Activated naive CD8-positive, alpha-beta T cell treated with anti-CD3 and anti-CD28 coated beads for 36 hours (primary cell): ENCODE measurements at places on chromosomes 2 and 18. TPM values are rescaled to one million over a fixed set of nuclear protein-coding genes. Genes with fewer than 3 reads are reported as not detected.

Gene CTAGE1
- not detected for total RNA-seq

Gene RGPD4
- total RNA-seq = 0.87 TPM

Gene STPG4
- total RNA-seq = not detected

Gene GNLY
- 1.5 TPM for total RNA-seq

Gene DNAJC5G
- not detected for total RNA-seq

Gene TNFAIP6
- not detected for total RNA-seq

Gene FEV
- not detected for total RNA-seq

Gene EIF5B
- 98.7 TPM for total RNA-seq

Gene FAM110C
- 0.14 TPM for total RNA-seq

Gene VAMP5
- 27.9 TPM for total RNA-seq

Gene SKA1
- total RNA-seq = 38.8 TPM

- no peaks in the 10 kb centered on the region for H3K27me3 ChIP-seq
- no peak overlapping the region for H3K4me3 ChIP-seq
- no peak overlapping the region for H3K27ac ChIP-seq
- no peaks in the 10 kb centered on the region for H3K36me3 ChIP-seq
- H3K4me1 ChIP-seq = no peaks in the 10 kb centered on the region
- DNase-seq = no peak
Measured at GRCh38 chr2:70381821-70382220, 80.0 kb upstream of the FAM136A start.

DNA sequence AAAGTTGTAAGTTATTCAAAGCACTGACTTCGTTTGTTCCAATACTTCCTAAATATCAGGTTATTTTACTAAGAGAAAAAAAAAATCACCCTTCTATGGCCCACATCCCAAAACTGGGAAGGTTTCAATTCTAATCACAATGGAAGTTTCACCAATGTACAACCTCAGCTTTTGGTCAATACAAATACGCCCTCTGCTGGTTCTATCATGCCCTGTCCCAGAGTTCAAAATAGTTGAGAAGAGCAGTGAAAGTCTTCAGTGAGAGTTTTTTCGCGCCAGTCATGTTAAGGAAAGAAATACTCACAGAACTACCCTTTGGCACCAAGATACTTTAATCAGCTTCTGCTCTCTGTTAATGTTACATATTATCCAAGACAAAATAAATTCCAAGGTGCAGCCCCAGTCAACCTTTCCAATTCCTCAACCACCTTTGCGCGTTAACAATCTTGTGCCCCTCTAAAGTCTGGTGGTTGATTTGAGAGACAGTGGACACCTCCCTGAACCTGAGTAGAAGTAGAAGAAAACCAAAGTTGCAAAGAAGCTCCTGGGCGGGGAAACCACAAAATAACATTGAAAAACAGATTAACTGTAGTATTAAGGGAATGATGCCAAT, 59.9 kb downstream of the SUMO1 start:
- H3K27ac ChIP-seq = no peak overlapping the region
- H3K4me1 ChIP-seq = peaks cover 12% of the 10 kb centered on the region
- peak; percentile 36 for DNase-seq
- H3K4me3 ChIP-seq = no peak overlapping the region

DNA sequence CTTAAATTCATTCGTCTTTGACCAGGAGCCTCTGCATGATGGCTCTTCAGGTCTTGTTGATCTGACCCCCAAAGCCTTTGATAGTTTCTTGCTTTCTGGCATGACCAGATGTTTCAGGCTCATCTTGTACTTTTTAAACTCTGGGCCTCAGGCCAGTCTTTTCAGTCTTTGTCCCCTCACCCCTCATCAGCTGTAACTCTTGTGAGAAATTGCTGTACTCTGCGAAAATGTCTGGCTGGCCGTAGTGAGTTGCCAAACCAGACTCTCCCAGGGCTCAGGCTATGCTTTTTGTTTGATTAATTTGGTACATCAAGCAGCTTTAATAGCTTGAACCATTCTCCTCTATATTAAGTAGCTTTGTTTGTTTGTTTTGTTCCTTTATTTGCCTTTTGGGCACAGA, 75.9 kb downstream of the BABAM2 start:
- no peak overlapping the region for H3K4me3 ChIP-seq
- H3K36me3 ChIP-seq = peaks cover 50% of the 10 kb centered on the region
- H3K27ac ChIP-seq = peak overlapping the region; percentile 76
- peaks cover 46% of the 10 kb centered on the region for H3K4me1 ChIP-seq

GRCh38 chr2:62660582-62661262, 44.8 kb upstream of the EHBP1 start:
- no peak overlapping the region for H3K27ac ChIP-seq
- H3K36me3 ChIP-seq = no peaks in the 10 kb centered on the region
- no peak overlapping the region for H3K4me3 ChIP-seq
- H3K27me3 ChIP-seq = no peaks in the 10 kb centered on the region

DNA sequence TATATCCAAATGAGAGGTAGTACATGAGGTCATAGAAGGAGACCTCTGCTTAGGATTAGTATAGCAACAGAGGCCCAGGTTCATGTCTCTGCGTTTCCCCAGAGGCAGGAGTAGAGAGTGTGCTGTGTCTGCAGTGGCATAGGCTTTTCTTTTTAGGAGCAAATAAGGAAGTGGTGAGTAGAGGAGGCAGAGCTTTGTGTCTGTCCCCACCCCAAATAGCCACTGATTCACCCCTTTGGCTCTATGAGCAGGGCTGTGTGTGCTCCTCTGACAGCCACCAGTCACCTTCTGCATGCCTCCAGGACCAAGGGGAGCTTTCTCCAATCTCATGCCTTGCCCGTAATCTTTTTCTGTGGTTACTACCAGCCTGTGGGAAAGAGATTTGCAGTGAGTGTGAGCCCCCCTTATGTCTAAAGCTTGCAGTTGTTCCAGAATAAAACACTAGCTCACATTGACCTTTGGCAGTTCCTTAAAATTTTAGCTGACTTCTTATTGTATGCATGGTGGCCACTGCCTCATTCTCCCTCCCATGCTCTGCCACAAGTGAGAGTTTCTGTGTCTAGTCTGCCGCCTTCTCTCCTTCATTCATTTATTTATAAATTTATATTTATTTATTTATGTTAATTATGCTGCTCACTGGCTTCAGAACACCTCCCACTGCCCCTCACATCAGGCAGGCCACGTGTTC, 23.5 kb upstream of the ELAC1 start:
- no peaks in the 10 kb centered on the region for H3K4me1 ChIP-seq
- DNase-seq = no peak
- peaks cover 24% of the 10 kb centered on the region for H3K36me3 ChIP-seq
- H3K4me3 ChIP-seq = no peak overlapping the region

DNA sequence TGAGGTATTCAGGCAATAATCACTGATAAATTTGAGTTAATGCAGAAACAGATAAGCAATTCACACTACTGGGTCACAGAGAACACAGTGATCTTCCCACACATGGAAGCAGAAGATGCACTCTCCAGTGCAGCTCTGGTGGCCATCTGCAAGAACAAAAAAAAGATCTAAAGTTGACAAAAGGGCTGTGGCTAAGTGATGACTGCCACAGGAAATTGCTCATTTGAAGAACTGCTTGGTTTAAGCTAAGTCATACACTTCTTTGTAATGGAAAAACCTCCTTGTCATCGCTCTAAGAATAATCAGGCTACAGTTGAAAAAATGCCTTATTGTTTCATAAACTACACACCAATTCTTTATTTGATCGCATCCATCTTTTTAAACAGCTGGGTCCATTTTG, 115.1 kb downstream of the DTNB start:
- peak; percentile 43 for DNase-seq
- H3K27ac ChIP-seq = peak overlapping the region; percentile 78
- no peak overlapping the region for H3K4me3 ChIP-seq
- H3K27me3 ChIP-seq = no peaks in the 10 kb centered on the region
- H3K36me3 ChIP-seq = peaks cover 18% of the 10 kb centered on the region
- H3K4me1 ChIP-seq = peaks cover 44% of the 10 kb centered on the region

GRCh38 chr2:217054791-217055190, 194.9 kb upstream of the TNP1 start:
- DNase-seq = no peak
- H3K4me3 ChIP-seq = no peak overlapping the region
- H3K27me3 ChIP-seq = peaks cover 22% of the 10 kb centered on the region
- H3K27ac ChIP-seq = no peak overlapping the region
- H3K36me3 ChIP-seq = no peaks in the 10 kb centered on the region
- no peaks in the 10 kb centered on the region for H3K4me1 ChIP-seq

GRCh38 chr18:12015416-12016062, 34.2 kb downstream of the IMPA2 start:
- H3K27ac ChIP-seq = no peak overlapping the region
- H3K27me3 ChIP-seq = no peaks in the 10 kb centered on the region
- DNase-seq = no peak
- H3K4me3 ChIP-seq = no peak overlapping the region
- H3K36me3 ChIP-seq = no peaks in the 10 kb centered on the region

DNA sequence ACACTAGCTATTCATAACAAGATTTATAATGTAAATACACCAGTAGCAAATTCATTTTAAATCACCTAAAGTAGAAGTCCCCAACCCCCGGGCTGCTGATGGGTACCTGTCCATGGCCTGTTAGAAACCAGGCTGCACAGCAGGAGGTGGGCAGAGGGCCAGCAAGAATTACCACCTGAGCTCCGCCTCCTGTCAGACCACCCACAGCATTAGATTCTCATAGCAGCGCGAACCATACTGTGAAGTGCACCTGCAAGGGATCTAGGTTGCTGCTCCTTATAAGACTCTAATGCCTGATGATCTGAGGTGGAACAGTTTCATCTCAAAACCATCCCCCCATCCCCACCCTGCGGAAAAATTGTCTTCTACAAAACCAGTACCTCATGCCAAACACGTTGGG, 71.3 kb downstream of the KANSL1L start:
- no peak overlapping the region for H3K4me3 ChIP-seq
- H3K4me1 ChIP-seq = no peaks in the 10 kb centered on the region
- no peaks in the 10 kb centered on the region for H3K27me3 ChIP-seq
- no peak overlapping the region for H3K27ac ChIP-seq
- peaks cover 9% of the 10 kb centered on the region for H3K36me3 ChIP-seq
